ENCODE measurements at places on chromosomes 3 and 15.

DNA sequence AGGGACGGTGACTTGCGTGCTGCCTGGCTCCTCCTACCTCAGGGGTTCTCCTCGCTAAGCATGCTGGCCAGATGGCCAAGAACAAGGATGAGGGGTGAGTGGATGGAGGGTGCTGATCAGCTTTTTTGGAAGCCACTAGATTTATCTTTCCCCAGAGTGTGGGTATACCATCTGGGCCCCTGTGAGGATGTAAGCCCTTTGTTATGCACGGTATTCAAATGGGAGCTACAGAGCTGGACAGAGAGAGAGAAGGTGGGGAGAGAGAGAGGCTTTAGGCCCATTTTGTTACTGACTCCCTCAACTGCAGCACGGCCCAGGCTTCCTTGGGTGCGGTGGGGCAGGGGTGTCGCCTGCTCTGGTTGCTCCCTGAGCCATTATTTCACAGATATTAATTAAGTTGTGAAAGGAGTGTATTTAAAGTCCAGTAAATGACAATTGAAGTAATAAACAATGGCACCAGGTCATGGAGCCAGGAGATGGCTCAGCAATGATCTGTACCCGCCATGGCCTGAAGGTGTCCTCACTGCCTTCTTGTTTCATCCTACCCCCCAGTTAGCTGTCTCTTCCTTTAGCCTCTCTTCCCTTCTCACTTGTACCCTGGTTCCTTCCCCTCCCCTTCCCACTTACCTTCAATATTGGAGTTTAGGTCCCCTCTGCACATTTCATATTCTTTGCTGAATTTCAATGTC, 158.0 kb downstream of the CLSTN2 start:
- DNase-seq = no peak

DNA sequence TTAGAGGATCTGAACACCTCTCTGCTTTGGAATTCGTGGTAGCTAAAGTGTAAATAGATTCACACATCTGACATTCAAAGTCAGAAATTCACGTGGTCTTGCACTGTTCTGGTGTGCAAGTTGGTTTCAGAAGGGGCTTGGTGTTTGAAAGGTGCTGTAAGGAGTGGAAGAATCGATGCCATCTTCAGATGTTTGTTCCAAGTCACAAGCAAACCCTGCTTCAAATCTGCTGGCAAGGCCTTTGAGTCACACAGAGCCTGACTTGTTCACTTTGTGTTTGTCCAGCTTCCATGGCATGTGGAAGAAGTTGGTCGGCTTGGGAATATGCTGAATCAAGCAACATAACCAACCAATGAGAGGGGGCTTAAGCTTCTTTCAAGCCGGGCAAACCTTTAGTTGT, 44.3 kb downstream of the SH3GL3 start:
- DNase-seq = no peak

- peak; percentile 15 for DNase-seq
Measured at GRCh38 chr3:105944721-105945120, 75.9 kb upstream of the CBLB start.

- peak; percentile 55 for DNase-seq
Measured at GRCh38 chr3:38834110-38834509, 18.1 kb upstream of the SCN10A start.

DNA sequence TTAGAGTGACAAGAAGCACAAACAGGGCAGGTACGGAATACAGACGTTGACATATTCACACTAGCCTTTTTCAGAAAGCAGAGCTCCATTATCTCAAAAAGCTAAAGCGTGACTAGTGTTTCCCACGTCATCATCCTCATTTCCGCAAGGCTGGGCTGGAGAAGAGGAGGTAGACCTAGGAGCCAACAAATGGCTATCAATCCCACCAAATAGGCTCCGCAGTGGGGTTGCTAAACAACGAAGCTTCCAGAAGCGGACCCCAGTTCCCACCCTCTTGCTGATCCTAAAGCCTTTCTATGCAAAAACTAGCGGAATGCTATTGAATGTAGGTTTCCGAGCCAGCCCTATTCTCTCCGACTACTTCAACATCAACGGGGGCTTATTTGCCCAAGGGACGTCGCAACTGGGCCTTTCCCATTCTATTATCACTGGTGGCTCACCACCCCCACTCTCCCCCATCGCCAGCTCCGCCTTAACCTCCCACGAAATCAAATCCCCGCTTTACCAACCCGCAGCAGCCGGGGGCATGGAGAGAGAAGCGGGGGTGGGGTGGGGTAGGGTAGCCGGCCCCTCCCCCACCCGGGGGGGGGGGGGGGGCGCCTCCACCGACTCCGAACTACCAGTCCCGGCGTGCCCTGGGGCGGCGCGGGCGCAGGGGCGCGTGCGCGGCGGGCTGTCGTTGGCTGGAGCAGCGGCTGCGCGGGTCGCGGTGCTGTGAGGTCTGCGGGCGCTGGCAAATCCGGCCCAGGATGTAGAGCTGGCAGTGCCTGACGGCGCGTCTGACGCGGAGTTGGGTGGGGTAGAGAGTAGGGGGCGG, at the start of gene MORF4L1:
TSS of gene MORF4L1 (plus strand) at position 736 of the 817 bp plus-strand sequence. CDS start 128 bp downstream, outside the sequence.
- DNase-seq = peak; percentile 81

DNA sequence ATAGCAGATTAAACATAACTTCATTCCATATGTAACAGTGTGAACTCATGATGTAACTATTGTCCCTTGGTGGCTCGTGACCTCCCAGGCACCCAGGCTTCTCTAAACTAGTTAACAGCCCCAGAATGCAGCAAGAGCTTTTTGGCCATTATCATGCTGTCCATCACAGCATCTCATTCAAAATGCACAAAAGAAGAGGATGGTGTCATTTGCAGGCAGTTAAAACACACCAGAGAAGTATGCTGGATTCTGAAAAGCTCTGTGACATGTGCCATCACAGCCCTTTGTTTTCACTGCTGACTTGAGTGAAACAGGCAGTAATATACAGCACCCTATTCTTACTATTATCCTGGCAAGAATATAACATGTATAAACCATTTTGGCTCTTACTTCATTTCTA, 117.6 kb upstream of the CHMP2B start:
- DNase-seq = no peak

DNA sequence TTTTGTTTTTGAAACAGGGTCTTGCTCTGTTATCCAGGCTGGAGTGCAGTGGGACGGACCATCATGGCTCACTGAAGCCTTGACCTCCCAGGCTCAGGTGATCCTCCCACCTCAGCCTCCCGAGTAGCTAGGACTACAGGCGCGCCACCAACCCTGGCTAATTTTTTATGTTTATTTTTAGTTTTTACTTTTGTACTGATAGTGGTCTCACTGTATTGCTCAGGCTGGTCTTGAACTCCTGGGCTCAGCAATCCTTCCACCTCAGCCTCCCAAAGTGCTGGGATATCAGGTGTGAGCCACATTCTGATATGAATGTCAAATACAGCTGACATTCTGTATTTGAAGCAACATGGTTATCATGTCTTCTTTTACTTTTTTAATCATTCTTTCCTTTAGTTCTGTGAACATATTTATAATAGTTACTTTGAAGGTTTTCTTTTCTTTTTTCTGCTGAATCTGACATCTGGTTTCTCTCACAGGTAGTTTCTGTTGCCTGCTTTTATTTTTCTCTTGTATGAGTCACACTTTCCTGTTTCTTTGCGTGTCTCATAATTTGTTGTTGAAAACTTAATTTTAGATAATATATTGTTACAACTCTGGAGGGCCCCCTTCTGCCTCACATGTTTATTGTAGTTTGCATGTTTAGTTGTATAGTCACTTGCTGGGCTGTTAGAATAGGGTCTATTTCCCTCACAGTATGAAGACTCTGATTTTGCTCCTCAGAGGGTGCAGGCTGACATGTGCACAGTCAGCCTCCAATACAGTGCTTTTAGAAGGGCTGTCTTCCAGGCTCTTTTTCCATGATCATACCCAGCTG, 8.4 kb upstream of the CNTN4 start:
- DNase-seq = no peak

DNA sequence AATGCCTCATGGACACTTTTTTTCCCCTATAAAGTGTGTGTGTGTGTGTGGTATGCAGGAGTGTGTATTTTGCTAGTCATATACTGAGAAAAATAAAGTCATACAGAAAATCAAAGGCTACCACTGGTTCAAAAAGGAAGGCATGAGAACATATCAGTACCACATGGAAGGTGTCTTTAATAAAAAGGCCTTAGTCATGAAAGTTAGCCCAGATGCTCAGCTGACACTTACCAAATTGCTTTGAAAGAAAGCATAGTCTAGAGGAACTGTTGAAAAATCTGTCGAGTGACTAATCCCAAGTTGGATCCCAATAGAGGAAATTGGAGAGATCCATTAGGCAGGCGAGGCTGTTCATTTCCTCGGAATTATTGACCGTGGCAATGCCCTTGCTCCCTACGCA, 432.9 kb upstream of the CFAP20DC start:
- no peak for DNase-seq

DNA sequence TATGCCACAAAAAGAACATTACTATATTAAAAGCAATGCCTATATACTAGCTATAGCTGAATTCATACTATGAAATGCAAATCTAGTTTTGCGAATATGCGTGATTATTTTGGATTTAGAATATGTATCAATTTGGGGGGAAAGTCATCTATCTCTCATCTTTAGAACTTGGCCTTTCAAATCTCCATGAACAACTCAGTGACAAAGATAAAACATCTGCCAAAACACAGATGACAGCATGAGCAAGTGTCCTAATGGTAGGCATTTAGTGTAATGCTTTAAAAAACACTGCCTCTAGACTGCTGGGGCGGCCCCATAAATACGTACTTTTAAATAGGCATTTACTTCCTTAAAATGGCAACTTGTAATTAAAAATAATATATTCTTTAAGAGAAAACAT, 2.7 kb downstream of the CD47 start:
- DNase-seq = no peak

GRCh38 chr3:105755121-105755886, 113.5 kb downstream of the CBLB start:
- DNase-seq = no peak

DNA sequence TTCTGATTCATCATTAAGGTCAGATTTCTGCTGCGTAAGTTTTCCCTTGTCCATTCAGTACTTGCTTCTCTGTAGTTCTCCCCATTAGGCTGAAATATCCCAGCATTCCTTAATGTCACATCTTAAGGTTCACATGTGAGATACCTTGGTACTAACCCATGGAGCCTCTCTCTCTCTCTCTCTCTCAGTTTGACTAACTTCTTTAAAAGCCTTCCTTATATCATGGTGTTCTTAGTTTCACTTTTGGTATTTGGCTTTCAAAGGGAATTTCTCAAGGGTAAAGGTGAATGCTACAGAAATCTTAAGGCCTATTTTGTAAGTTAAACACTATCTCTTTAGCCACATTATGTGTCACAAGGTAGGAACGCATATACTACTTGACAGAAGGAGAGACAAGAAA, 427.3 kb upstream of the ZNF717 start:
- no peak for DNase-seq

Measured in H54 (cell line).